ENCODE measurements at places on chromosomes 12 and 14.
A peak's percentile ranks its signal among the peaks of the same experiment; 100 is the strongest.

DNA sequence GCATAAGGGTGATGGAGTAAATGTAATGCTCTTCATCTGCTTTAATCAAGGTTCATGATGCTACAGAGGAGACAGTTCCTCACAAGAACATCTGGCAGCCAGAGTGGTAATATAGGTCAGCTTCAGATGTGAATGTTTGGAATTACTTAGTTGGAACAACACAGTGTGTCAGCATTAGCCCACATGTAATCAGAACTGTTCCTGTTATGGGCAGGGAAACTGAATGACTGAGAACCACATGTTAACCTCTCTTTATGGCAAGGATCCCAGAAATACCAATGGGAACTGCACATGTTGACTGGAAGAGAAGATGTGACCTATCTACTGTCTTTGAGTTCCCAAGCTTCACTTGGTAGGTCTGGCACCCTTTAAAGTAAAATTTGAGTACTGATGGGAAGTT lies 390.1 kb upstream of the PDE3A start:
- DNase-seq: no peak

- DNase-seq: no peak
Measured at GRCh38 chr12:27610374-27610773, 85.9 kb upstream of the REP15 start.

DNA sequence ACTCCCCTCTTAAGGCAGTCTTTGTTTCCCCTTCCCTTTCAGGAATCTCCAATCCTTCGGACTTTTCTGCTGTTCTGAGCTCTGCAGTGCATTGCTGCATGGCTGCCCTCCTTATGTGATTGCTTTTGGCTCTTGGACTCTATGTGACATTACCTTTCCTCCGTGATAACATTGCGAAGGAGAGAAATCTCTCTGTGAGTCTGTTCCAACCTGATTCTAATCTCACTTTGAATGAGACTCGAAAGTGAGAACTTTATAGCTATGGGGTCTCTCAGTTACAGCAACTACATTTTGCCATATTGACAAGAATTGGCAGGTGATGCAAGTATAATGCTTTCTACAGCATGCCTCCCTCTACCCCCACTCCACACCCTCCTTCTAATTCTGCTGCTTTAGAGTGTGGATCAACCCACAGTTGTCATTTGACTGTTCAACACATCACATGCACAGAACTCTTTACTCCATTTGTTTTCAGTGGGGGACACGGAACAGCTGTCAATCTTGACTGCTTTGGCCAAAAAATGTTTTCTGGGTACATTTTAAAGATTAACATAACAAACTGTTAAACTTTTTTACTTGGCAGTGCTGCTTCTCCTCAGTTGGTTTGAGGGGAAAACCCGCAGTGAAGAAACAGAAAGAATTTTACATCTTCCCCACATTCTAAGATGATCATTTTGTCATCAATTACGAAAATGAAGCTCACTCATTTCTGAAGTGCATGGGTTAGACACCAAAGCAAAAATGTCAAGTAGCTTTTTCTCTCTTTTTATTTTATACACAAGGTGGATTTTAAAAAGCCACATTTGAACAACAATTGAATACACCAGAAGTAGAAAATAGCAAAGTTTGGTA lies 125.5 kb upstream of the RMST start:
- no peak for DNase-seq

- DNase-seq: no peak
Measured at GRCh38 chr12:94636462-94637085, 13.8 kb downstream of the TMCC3 start.

- no peak for DNase-seq
Measured at GRCh38 chr12:95966287-95966870, 23.2 kb downstream of the AMDHD1 start.

DNA sequence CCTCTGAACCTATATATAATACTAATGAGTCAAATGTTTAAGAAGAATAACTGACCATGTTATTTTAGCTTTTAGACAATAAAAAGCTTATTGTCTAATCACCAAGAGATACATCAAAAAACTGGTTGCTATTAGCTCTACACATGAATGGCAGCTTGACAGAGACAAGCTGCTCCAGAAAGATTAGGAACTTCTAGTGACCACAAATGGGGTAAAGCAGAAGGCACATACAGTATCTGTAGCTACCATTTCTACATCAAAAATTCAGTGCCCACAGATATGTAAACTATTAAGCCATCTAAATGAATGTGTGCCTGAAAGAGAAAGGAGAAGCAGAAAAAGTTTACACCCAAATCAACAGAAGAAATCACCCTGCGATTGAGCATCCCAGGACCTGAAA lies 2.4 kb downstream of the AREL1 start:
- DNase-seq: no peak

GRCh38 chr12:75452675-75453330 lies 27.8 kb upstream of the GLIPR1 start:
- no peak for DNase-seq

DNA sequence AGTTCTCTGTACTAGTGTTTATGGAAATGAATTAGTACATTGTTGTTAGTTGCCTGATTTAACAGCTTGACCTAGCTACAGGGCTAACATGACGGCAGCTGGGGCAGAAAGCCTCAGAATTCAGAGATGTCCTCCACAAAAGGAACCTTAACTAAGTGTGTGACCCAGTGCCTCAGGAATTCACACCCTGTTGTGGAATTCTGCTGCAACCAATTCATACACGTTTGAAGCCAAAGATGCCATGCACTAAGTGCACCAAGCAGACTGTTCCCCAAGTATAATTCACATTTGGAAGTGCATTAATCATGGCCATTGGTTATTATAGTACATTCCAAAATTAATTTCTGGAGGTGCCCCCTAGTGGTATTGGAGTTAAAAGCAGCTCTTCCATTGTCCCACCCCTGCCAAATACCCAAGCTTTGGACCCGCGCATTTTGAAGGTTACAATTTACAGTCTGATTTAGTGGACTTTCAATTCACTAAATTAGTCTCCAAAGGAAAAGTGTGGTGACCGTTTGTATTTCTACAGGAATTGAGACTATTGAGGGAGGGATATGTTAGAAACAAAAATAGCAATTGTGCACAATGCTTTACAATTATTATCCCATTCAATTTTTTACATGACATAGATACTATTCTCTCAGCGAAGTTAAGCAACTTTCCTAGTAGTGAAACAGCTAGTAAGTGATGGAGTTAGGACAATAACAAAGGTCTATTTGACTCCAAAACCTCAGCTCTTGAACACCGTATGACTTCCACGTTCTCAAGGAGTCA lies 85.9 kb downstream of the PAX9 start:
- no peak for DNase-seq

DNA sequence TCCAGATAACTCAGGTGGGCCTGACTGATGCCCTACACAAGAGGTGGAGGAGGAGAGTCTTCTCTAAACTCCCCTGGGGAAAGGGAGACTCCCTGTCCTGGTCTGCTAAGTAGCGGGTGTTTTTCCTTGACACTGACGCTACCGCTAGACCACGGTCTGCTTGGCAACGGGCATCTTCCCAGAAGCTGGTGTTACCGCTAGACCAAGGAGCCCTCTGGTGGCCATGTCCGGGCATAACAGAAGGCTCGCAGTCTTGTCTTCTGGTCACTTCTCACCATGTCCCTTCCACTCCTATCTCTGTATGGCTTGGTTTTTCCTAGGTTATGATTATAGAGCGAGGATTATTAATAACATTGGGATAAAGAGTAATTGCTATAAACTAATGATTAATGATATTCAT lies 965.5 kb downstream of the TMEM121 start:
- no peak for DNase-seq

DNA sequence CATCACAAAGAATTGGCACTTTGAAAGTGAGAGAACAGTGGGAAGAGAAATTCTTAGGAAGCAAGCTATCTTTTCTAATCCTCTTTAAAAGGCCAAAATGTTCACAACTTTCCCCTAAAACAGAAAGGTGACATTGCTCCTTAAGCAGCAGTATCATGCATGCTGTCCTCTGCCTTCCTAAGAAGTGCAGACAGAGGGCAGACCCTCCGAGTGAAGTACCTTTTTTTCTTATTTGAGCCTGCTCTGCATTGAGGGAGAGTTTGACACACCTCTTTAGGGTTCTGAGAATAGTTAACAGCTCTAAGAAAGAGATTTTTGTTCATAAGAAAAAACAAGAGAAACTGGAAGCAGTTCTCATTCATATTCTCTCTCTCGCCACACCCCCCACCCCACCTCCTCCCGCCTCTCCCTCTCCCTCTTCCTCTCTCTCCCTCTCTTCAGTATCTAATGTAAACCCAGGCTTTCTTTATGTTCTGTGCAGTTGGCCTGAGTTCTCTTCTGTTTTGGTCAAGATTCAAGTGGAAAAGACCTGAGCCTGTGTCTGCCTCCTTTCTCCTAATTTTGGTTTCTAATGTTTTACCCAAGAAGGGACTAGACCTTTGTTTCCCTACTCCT lies 709.1 kb downstream of the DIO2 start:
- no peak for DNase-seq

DNA sequence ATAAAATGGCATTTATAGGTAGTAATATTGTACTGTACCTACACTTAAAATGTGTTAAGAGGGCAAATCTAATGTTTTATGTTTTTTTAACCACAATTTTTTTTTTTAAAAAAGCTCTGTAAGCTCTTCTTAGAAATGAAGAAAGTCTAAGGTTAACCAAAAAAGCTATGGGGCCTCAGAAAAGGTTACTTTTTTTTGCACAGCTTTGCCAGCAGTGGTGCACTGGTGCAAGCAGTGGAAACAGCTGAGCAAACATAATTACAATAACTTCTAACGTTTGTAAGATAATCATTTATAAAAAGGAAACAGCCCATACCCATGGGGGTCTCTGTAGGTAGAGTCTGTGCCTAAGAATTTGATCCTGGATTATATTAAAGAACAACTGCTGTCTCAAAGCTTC lies 85.1 kb upstream of the NID2 start:
- no peak for DNase-seq

DNA sequence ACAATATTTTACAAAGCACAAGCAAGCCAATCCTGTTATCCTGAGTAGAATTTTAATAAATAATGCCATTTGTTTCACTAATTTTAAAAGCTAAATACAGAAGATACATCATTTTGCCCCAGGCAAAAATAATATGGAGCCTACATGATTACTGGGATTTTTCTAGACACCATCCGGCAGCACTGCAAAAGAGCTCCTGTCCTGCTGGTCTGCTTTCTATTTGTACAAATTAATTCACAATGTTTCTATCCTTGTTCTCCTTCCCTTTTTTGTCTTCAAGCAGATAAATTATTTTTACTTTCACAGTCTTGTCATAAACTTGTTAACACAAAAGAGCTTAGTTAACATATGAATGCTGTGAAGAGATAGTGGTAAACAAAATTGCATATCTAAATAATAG lies 4.6 kb downstream of the SIX1 start:
- no peak for DNase-seq

GRCh38 chr12:58009405-58010195 lies 68.2 kb downstream of the ATP23 start:
- DNase-seq: no peak

DNA sequence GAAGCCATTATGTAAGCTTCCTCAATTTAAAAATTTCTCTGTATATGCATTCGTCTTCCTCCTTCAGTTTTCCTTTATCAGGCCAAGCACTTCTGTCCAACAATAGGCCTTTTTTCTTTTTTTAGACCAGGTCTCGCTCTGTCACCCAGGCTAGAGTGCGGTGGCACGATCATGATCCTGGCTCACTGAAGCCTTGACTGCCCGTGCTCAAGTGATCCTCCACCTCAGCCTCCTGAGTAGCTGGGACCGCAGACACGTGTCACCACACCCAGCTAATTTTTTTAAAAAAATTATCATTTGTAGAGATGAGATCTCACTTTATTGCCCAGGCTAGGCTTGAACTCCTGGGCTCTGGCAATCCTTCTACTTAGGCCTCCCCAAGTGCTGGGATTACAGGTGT lies 25.8 kb downstream of the TAOK3 start:
- DNase-seq: no peak

- DNase-seq: no peak
Measured at GRCh38 chr14:54667764-54668163, 100.8 kb downstream of the SAMD4A start.

- DNase-seq: no peak
Measured at GRCh38 chr14:62709773-62710172, 335.5 kb downstream of the KCNH5 start.

DNA sequence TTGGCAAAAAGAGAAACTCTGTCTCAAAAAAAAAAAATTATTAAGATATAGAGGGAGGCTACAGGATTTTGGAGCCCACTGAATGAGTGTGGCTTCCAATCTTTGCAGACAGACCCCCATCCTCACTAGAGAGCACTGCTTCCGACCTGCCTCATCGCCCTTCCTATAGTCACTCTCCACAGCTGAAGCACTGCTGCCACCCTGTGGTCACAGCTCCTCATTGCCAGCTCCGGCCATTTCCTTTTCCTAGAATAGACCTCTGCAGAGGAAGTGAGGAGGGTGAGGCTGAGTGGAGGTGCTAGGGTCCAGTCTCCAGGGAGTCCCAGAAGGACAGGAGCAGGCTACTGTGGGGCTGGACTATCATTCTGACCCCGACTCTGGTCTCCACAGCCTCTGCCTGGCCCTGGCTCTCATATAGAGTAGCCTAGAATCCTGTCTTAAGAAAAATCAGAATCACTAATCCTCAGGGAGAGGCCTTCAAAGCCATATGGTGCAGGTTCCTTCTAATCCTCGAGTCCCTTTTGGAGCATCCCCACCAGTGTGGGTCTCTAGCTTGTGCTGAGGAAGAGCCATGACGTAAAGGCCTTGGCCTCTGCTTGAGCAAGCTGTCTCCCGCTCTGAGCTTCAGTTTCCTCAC lies 1.4 kb upstream of the NPFF start:
- peak; percentile 89 for DNase-seq

DNA sequence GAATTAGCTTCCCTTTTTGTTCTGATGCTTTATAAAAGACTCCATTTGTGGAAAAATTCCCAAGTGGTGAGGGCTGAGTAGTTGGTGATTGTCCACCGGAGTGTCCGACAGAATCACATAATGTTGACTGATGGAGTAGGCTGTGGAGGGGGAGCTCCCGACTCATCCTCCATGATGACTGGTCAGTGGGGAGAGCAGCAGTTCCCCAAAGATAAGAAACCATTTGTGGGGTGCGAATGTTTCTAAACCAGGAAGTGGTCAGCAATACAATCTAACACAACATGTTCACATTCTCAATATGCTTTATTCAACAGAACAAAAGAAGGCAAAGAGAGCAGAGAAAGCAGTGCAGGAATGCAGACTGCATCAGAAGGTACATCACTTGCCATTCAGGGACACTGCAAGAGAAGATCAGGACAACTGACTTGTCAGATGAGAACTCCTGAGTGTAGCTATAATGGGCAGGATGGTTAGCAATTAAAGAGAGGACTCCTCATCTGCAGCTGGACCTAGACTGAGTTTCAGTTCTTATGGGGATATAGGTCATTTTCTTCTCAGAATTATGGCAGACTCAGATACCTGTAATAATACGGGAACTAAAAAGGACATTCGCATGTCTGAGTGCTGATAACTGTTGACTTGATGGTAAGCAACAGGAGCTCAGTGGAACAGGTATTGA lies 5.4 kb downstream of the KRT6B start:
- DNase-seq: no peak

- DNase-seq: peak; percentile 89
Measured at GRCh38 chr12:121797937-121798786, 4.7 kb upstream of the RHOF start.

GRCh38 chr12:109757671-109758265 lies 44.1 kb downstream of the FAM222A start:
- DNase-seq: no peak
